Ovary (tissue), 10 donors: ENCODE measurements at places on chromosomes 1 and 21. TPM values are rescaled to one million over a fixed set of nuclear protein-coding genes. Genes with fewer than 3 reads are reported as not detected.

FYB2 gene
- not detected for total RNA-seq

DNA sequence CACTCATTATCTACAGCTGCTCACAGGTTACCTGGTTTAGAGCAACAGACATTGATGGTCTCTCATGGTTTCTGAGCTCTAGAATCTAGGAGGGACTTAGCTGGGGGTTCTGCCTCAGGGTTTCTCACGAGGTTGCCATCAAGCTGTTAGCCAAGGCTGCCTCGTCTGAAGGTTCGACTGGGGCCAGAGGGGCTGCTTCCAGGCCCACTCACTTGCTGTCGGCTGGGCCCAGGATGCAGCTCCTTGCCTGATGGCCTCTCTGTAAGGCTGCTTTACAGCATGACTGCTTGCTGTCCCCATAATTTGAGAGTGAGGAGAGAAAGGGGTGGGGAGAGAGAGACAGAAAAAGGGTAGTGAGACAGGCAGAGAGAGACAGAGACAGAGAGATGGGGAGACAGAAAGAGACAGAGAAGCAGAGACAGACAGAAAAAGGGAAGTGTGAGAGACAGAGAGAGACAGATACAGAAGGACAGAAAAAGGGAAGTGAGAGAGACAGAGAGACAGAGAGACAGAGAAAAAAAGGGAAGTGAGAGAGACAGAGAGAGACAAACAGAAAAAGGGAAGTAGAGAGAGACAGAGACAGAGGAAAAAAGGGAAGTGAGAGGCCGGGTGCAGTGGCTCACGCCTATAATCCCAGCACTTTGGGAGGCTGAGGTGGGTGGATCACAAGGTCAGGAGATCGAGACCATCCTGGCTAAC lies 106.8 kb upstream of the C1orf174 start:
- no peak for DNase-seq

DDX59 gene
- total RNA-seq, result 20.6 TPM

GRCh38 chr1:151436985-151437384 lies 22.3 kb downstream of the POGZ start:
- DNase-seq, result no peak

DNA sequence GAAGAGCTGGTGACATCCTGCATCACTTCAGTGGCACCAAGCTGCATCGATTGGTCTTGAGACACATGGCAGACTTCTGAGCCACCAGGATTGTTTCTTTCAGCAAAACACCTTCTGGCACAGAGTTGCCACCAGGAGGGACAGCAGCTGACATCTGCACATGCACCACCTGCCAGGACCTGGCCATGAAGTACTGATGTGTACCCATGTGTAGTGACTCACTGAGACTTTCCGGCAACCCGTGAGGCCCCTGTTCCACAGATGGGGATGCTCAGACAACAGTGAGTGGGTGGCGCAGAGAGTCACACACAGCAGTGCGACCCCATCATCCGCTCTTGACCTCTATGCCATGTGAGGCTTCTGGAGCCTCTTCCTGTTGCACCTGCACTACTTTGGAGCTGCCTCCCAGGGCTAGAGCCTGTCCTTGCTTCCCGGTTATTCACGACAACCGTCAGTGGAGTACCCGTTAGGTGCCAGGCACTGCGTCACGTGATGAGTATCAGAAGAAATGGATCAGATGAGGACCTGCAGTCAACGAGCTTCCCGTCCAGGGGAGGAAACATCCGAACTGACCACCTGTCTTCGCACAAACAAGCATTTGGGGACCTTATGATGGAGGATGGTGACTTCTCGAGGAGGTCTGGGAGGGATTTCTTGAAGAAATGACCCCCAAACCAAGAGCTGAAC lies 80.5 kb upstream of the VAMP3 start:
- DNase-seq, result no peak

GRCh38 chr1:36790191-36790590 lies 244.1 kb downstream of the GRIK3 start:
- no peak for DNase-seq
